ENCODE measurements at places on chromosomes 1 and 21. TPM values are rescaled to one million over a fixed set of nuclear protein-coding genes. Genes with fewer than 3 reads are reported as not detected.

GRCh38 chr1:110034040-110034450 lies 379 bp upstream of the STRIP1 start:
- DNase-seq, result no peak

DNA sequence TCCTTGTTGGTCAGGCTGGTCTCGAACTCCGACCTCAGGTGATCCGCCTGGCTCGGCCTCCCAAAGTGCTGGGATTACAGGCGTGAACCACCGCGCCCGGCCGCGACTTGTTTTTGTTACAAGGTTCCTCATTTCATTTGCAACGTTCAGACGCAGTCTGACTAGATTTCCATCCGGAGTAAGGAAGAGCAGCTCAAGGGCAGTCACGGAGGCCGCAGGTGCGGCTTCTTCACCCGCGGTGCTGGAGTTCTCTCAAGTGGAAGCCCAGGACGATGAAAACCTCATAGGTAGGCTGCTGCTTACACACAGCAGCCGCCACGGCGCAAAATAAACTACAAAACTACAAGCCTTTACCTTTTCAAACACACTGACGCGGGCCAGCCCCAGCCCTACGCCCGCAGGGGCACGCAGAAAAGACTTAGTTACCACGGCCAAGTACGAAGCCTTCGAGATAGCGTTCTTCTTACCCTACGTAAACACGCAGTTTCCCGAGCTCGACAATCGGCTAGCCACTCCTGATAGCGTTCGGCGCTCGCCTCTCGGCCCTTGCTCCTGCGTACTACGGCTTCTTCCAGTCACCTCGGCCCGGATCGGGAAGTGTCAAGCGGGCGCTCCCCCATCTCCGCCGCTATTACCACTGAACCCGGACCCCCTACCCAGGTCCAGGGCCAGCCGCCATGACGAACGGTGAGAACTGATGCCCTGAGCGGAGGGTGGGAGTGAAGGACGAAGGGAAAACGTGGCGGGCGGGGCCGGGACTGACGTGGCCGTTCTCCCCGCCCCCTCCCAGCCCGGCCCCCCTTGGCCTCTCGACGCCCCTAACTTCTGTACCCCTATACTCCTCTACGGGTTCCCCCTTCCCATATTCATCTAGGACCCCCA lies at the start of gene TMEM167B:
Gene TMEM167B, plus strand, starts transcription at position 569 of the 882 bp plus-strand sequence. Its CDS starts 109 bp downstream, at position 678.
- DNase-seq, result peak; percentile 92

GRCh38 chr1:16073490-16074119 lies at the start of gene FAM131C:
Gene FAM131C (minus strand): TSS chr1:16073651. CDS start chr1:16073442, 209 bp downstream.
- no peak for DNase-seq

GRCh38 chr1:53412285-53413174 lies 46.7 kb upstream of the DMRTB1 start:
- no peak for DNase-seq

DNA sequence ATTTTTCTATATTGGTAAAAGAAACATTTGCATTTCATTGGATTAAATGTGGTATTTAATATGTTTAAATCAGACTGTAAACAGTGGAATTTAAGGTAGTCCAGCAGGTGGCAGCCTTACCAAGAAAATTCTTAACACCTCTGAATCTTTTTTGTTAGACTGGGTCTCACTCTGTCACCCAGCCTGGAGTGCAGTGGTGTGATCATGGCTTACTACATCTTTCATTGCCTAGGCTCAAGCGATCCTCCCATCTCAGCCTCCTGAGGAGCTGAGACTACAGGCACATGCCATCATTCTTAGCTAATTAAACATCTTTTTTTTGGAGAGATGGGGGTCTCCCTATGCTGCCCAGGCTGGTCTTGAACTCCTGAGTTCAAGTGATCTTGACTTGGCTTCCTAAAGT lies 98.8 kb downstream of the RABGAP1L start:
- DNase-seq, result no peak

DNA sequence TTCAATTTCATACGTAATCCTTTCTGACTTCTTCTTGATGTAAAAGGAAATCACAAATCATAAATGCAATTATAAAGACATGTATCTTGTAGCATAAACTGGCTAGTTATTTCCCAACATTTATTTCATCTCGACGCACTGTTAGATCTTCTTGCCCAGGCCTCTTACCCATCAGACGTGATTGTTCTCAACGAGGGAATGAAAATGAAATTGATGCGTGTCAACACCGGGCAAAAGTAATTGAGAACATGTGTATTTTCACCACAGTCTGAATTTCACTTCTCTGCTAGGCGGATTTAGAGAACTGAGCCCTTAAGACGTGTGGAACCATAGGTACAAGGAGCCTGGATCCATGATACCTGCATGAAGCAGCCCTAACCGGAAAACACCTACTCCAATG lies 519.7 kb downstream of the KCNT2 start:
- DNase-seq, result no peak

GRCh38 chr1:88773540-88774150 lies 89.6 kb downstream of the PKN2 start:
- no peak for DNase-seq

- no peak for DNase-seq
These were observed 13.0 kb upstream of the NEK7 start for GRCh38 chr1:198143797-198144196.

GRCh38 chr1:88462096-88462487 lies 222.0 kb upstream of the PKN2 start:
- no peak for DNase-seq

DNA sequence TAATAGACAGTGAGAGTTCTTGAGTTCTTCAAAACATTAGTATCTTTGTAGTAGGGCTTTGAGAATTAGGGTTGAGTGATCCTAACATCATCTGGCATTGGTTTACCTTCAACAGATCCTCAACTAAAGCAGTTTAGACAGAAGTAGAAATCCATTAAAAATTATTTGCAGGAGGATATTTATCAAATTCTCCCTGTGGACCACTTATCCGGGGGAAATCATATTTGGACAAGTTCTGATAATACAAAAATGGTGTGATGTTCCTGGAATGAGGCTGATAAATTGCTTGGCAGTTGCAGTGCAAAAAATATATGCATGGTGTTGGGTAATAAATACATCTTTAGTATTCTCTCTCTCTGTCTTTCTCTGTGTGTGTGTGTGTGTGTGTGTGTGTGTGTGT lies 115.1 kb upstream of the CHODL start:
- no peak for DNase-seq

GRCh38 chr1:46166521-46167462 lies 8.1 kb upstream of the TSPAN1 start:
- DNase-seq, result peak; percentile 63

DNA sequence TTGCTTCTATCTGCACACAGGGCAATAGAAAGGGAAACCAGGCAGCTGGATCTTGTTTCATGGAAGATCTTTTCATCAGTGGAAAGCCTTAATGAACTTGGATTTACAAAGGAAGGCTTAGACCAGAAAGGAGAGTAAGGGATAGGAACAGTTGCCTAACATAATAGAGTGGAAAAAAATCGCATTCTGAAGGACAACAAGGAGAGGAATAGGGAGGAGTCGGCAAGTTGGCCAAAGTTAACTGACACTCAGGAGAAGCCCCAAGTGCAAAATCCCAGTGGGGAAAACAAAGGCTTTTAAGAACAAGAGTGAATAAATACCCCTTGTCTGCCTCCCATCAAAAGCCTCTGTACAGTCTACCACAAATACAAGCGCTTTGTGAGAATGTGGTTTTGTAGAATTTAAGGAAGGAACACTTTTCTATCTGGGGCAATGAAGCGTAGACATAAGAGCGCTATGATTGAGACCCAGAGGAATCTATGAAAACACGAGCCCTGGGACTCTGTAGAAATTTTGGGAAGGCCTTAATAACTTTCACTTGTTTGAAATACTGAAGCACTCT lies 74.1 kb downstream of the ZNF648 start:
- no peak for DNase-seq

GRCh38 chr1:88043834-88044233 lies 640.2 kb upstream of the PKN2 start:
- DNase-seq, result no peak

- DNase-seq, result no peak
These were observed 4.7 kb downstream of the TNN start for GRCh38 chr1:175072099-175072951.

DNA sequence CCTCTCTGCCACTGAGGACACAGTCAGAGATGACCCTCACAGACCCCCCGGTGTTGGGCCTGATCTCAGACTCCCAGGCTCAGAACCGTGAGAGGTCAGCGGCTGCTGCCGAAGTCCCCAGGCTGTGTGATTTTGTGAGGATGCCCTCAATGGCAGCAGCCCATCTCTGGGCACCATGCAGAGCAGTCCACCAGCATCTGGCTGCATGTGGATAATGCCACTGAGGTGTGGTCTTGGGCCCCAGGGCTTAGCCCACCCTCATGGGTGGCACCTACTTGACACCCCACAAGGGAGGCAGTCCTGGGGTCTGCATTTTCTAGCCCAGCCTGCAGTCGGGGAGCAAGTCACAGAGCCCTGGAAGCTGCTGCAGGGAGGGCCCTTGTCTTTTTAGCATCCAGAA lies 5.5 kb upstream of the ACTRT2 start:
- no peak for DNase-seq

- no peak for DNase-seq
These were observed 85.8 kb upstream of the KCNJ15 start for GRCh38 chr21:38170704-38171682.

Gene ZNF593OS
- total RNA-seq, result not detected

Gene FAM72B
- 25.5 TPM for total RNA-seq

Gene RNU1-2
- 3,879 TPM for total RNA-seq

Gene WASF2
- 97.7 TPM for total RNA-seq

Gene ITGB2
- 1,246 TPM for total RNA-seq

Gene COL8A2
- 0.08 TPM for total RNA-seq

Gene SETD4
- 29.1 TPM for total RNA-seq

Gene PDC
- not detected for total RNA-seq

Data from natural killer cell treated with Interleukin-12 subunit alpha and Interleukin-12 subunit beta and Interleukin-15 and Interleukin-18, amount 100 ng/mL, for 72 hours (primary cell).